Esophagus squamous epithelium (tissue), 5 donors: ENCODE measurements at places on chromosomes 7 and 10.

DNA sequence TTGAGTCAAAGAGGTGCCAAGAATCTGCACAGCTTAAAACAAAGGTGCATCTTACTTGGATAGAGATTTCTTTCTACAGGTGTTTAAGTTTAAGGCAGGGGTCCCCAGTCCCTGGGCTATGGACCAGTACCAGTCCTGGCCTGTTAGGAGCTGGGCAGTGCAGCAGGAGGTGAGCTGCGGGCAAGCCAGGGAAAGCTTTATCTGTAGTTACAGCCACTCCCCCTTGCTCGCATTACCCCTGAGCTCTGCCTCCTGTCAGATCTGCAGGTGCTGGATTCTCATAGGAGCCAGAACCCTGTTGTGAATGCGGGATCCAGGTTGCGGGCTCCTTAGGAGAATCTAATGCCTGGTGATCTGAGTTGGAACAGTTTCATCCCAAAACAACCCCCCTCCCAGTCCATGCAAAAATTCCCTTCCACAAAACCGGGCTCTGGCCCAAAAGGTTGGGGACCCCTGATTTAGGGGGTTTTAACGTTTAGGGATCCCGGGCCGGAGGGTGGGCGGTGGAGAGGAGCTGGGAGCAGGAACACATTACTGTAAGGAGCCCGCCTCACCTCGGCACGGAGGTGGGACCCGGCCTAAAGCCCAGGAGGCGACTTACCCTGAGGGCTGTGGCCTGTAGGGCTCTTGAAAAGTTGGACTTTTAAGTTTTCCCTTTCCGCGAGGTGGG is 60.2 kb downstream of the ZNF467 start:
- no peak for DNase-seq

DNA sequence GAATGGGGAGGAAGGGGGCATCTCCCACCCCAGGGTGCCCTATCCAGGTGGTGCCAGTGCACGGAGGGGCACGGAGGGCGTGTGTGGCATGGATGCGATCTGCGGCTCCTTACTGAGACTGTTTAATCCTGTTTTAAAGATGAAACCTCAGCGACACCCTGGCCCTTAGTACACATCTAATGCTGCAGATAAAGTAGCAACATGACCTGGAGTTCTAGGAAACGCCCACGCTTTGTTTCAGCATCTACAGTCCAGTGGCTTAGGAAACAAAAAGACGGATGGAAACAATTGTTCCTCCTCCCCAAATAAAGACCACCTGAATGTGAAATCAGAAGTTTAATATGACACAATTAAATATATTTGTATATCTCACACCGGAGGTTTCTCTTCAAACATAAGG is 201.9 kb downstream of the DNAJB6 start:
- DNase-seq: no peak

DNA sequence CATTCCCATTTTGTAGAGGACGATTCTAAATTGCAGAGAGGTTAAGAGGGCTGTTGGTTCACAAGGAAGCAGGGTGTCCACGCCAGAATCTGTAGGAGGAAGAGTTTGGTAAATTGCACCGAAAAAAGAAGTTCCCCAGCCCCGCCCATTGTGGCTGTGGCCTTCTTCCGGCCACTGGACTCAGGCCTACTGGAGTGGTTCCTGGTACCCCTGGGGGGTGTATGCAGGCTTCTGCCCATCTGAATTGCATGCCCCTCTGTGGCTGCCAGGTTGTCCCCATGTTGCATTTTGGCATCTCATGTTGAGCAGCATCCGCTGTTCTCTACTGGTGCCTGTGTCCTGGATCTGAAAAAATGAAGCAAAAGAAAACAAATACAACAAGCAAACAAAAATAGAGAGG is 234.2 kb downstream of the WDR11 start:
- DNase-seq: no peak

DNA sequence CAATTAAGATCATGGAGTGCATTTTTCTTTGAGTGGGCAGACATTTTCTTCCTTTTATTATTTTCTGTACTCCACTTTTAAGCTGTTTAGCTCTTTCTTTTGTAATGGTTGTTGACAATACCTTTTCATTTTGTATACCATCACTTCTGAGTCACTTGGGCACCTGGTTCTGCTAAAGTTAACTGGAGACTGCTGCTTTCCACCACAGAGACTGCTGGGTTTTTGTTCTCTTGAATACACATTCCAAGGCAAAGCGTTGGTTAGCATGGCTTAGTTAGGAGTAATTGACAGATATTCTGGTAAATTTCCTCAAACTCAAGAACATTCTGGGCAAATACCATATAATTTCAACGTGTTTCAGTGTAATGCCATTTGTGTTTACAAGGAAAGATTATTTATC is 541.9 kb upstream of the CELF2 start:
- no peak for DNase-seq

DNA sequence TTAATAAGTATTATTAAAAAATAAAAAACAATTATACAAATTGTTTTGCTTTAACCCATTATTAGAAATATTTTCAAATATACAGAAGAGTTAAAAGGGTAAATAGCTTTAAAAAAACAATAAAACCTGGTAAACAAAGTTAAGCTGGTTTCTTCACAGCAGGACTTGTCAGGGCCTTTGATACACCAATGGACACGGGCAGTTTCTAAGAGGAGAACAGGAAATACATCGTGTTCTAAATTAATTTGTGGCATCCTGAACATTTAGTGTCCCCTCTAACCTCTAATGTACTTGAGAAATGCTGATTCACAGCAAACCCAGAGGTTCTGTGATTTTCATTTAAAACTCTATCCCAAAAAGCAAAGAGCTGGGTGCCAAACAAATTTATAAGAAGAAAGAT is 80.8 kb downstream of the RAB11FIP2 start:
- no peak for DNase-seq

- no peak for DNase-seq
Measured at GRCh38 chr7:128263420-128263819, 22.3 kb downstream of the LEP start.

DNA sequence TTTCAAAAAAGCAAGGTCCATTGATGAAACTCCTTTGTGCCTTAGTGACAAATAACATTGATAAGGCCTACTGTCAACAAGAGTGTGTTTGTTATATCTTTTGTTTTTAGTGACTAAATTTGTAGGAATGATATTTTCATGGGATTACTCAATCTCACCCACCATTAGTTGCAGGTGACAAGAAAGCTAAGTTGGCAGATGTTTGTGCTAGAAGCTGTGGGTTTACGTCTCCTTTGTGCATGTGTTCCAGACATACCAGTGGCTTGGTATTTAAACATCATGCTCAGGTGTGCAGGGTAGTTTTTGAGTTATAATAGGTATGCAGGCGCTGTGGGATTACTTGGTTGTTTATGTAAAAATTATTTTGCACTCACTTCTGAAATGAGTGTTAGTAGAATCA is 178.6 kb downstream of the ANKRD30A start:
- no peak for DNase-seq

DNA sequence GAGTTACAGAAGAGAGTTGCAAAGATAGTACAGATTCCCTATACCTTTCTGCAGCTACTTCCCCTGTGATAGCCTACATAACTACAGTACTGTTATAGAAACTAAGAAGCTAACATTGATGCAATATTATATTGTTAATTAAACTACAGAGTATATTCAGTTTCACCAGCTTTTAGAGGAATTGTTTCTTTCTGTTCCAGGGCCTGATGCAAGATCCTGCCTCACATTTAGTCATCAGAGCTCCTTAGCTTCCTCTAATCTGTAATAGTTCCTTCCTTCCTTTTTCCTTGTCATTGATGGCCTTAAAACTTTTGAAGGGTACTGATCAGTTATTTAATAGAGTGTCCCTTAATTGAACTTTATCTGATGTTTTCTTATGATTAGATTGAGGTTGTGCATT is 56.8 kb downstream of the SDHAF3 start:
- no peak for DNase-seq

GRCh38 chr10:10967029-10967428 is 50.6 kb upstream of the CELF2 start:
- DNase-seq: no peak

GRCh38 chr10:122855745-122856144 is 10.1 kb upstream of the CUZD1 start:
- no peak for DNase-seq

DNA sequence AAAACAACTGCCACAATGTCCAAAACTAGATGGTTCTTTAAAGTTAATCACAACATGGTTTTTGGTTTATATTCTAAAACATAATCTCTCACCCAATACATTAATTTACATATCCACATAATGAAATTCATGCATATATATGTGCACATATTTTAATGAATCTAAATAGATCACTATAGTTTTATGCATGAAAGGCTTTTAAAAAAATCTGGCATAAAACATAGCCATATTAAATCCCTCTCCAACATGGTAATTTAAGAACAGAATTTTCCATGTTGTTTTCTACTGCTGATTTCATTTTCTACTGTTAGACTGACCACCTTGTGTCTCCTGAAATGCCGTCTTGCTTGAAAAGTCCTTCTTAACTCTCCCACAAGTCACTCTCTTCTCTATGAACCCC is 196.1 kb upstream of the AOAH start:
- DNase-seq: no peak

GRCh38 chr7:27154369-27154768 is 2.0 kb upstream of the HOXA3 start:
- no peak for DNase-seq

- no peak for DNase-seq
Measured at GRCh38 chr7:152341039-152341913, 94.5 kb downstream of the KMT2C start.

DNA sequence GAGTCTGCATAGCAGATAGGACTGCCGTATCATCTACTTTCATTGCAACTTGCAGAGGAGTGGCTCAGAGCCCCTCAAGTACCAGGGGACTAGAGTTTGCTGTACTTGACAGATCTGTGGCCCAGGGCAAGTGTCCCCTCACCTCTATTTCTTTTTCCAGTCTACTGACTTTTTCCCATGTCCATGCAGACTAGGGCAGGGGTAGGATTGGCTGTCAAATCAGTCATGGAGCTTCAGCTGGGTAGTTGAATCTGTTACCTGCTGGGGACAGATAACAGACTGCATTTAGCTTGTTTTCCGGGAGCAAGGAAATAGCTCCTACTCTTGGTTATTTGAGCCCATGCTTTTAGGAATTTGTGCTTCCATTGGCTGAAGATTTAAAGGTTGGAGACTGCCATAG is 121.0 kb upstream of the CDK13 start:
- DNase-seq: no peak

DNA sequence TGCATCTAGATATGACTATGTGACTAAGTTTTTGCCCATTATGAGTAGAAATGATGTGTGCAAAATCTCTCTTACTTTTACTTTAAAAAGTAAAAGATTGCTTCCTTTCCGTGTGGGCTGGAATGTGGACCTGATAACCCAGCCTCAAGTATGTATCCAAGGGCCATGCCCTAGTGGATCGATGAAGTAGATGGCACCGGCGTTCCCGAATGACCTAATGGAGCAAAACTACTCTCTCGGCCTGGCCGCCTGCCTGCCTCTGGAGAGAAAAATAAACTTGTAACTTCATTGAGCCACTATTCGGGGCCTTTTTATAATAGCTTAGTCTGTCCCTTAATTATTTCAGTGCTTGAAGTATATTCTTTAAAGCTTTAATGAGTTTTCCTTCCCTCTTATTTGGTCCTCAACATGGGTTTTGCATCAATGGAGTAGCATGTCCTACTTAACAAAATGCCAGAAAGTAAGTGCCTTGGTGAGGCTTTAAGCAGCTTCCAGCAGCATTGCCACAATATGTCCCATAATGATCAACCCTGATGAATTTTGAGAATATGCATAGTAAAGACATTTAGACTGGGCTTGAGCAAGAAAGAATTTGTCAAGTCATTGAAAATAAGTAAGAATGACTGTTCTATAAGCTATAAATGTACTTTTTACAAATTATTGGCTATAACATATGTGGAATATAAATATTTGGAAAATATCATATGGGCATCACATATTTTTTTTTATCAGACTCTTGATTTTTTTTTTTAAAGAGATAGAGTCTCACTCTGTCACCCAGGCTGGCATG is 61.4 kb downstream of the PLXDC2 start:
- no peak for DNase-seq

- no peak for DNase-seq
Measured at GRCh38 chr10:62303922-62304321, 35.3 kb upstream of the RTKN2 start.

GRCh38 chr10:103166523-103166922 is 26.5 kb downstream of the NT5C2 start:
- no peak for DNase-seq

DNA sequence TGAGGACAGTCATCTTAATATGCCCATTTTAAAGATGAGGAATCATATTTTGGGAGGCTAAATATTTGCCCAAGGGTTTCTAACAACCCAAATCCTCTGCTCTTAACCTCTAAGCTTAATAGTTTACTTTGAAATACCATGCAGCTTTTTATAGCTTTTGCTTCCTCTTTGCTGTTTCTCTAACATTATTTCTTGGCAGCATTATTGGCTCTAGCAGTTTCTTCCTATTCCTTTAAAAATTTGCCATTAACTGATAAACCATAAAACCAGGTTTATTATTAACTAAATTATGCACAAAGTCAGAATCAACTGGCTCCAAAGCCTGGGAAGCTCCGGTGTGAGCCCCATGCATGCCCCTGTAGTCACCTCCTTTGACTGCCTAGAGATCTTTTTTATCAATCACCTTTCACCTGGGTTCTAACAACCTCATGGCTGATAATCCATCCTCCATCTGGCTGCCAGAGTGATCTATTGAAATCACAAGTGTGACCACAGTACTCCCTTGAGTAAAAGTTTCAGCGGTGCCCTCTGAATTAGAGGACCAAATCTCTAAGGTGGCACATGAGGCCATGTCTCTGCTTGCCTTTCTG is 62.4 kb downstream of the ITGB8 start:
- no peak for DNase-seq

DNA sequence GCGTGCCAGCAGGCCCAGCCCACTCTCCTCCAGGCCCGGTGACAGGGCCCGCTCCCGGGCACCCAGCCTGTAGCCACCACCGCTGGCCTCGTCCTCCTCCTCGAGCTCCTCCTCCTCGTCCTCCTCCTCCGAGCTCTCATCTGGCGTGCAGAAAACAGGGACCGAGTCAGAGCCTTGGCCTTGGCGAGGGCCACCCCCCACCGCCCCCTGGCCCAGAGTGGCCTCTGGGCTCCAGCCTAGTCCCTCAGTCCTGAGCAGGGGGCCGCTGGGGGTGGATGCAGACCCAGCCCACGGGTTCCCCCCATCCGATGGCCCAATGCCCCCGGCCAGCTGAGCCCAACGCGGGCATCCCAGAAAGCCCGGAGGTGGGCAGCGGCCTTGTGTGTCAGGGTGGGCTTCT is 62.9 kb downstream of the SLC29A4 start:
- DNase-seq: no peak

GRCh38 chr7:6121141-6121540 is 90.0 kb downstream of the ANKRD61 start:
- no peak for DNase-seq
